Type B pancreatic cell (in vitro differentiated cells): ENCODE measurements at places on chromosomes 3 and 15. TPM values are rescaled to one million over a fixed set of nuclear protein-coding genes. Genes with fewer than 3 reads are reported as not detected.

DNA sequence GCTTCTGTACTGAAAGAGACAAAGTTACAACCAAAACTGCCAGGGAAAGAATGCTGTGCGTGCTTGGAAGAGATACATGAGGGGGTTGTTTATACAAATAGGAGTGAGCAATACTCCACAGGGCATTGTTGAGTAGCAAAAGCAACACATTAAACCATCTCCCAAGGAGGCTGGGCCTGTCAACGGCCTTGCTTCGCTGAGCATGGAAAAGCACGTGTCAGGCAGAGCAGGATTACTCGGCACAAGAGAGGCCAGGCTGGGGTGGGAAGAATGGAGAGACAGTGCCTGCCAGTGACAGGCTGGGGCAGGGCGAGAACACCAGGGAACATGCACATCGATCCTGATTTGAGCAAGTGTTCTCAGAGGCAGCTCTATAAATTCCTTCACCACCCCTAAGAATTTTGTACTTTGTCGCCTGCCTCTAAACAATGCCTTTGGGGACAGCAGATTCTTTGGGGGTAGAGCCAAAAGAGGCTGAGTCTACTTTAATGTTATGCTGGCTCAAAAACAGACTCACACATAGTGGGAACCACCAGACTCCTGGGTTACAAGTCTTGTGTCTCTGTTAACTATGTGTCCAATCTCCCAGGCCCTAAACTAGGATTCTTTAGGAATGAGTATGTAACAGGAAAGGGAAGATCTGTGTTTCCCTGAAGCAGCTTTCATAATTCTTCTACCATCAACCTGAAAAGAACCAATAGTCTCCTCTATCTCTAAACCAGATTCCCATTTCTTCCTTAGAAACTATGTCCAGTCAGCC, 67.2 kb downstream of the LIPC start:
- DNase-seq, result no peak
- H3K4me1 ChIP-seq, result peaks cover 22% of the 10 kb centered on the region
- H3K27ac ChIP-seq, result peak overlapping the region; percentile 1
- H3K36me3 ChIP-seq, result no peaks in the 10 kb centered on the region

DNA sequence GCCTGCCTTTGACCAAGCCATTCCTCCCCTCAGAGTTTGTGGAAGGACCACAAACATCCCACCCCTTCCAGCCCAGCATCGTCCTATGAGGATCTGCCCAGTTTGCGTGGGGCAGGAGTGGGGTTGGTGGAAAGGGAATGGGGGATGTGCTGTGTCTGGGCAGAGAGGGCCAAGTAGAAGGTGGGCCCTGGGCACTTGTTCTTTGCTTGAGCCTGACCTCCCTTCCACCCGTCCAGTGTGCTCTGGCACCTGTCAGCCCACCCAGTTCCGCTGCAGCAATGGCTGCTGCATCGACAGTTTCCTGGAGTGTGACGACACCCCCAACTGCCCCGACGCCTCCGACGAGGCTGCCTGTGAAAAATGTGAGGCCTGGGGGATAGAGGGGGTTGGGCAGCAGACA, 10.3 kb downstream of the SPINT1 start:
- peaks cover 12% of the 10 kb centered on the region for H3K36me3 ChIP-seq
- peak overlapping the region; percentile 55 for H3K27ac ChIP-seq
- no peaks in the 10 kb centered on the region for H3K27me3 ChIP-seq
- no peak for DNase-seq
- peaks cover 25% of the 10 kb centered on the region for H3K4me1 ChIP-seq
- H3K4me3 ChIP-seq, result no peak overlapping the region

DNA sequence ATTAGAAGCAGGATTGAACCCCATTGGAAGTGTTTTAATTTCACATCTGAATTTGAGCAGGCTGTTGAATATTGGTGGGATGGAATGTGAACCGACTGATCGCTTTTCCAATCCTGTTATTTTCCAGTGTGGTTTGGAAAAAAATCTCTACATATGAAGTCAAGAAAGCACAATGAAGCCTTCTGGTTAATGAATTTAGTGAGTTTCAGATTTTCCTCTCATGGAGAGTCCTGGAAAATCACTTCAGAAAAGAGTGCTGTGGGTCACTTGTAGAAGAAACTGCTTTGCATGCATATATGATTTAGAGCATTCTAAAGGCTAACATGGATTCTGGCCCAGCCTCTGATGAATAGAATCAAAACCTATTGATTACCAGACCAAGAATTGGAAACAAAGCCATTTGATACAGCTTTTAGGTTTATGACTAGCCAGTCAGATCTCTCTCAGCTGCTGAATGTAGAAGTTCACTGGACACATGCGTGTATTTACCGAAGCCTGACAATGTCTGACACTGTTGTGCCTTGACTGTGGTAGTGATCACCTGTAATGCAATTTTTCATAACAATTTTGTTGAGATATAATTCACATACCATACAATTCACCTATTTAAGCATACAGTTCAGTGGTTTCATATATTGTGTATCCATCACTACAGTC, 121.9 kb downstream of the FNDC3B start:
- H3K4me3 ChIP-seq, result no peak overlapping the region
- H3K36me3 ChIP-seq, result peaks cover 8% of the 10 kb centered on the region
- no peaks in the 10 kb centered on the region for H3K27me3 ChIP-seq
- no peak for DNase-seq
- H3K27ac ChIP-seq, result no peak overlapping the region

CEP97 gene
- 11.3 and 24.2 TPM in 2 replicates for total RNA-seq

DNA sequence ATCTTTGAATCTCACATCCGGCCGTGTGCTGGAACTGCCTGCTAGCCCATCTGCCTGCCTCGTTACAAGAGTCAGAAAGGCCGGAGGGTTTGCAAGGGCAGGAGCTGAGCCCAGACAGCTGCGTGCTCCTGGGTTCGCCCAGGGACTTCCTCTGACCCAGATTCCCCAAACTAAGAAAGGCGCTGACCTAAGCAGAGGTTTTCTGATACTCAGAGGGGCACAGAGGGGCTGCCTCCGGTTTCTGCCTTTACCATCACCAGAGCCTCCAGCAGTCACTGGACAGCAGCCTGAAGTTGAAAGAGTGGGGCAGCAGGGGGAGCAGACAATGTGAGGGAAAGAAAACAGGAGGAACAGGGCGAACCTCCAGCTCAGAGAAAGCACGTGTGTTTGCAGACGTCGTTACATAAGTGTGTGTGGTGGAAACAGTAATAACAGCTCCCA, 33.4 kb upstream of the RAD18 start:
- no peak for DNase-seq
- H3K4me3 ChIP-seq, result no peak overlapping the region
- H3K27me3 ChIP-seq, result no peaks in the 10 kb centered on the region
- H3K27ac ChIP-seq, result no peak overlapping the region

GHRL gene
- total RNA-seq, result 14.3 and 29.6 TPM in 2 replicates

DNA sequence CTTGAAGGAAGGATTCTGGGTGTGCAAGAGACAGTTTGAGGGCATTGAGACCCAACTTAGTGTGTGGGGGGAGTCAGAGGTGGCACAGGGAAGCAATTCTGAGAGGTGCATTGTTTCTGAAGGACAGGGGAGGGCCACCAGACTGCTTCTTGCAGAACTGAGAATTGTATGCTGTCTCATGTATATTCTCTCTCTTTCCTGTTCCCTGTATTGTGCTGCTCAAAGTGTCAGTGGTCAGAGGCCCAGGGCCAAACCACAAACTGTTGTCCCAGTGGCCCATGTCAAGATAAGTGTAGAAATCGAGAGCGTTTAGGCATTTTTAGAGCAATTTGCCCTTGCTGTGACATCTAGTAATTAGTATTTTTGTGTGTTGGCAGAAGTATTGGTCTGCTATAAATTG, 567.1 kb downstream of the EDEM1 start:
- no peak overlapping the region for H3K4me3 ChIP-seq
- H3K36me3 ChIP-seq, result no peaks in the 10 kb centered on the region

GRCh38 chr3:124206225-124207055, 214.5 kb upstream of the ROPN1 start:
- no peaks in the 10 kb centered on the region for H3K36me3 ChIP-seq
- H3K4me1 ChIP-seq, result peaks cover 16% of the 10 kb centered on the region
